ENCODE measurements at places on chromosomes 5 and 9.

GRCh38 chr5:59791617-59792016, 101.9 kb downstream of the PDE4D start:
- DNase-seq, result no peak

DNA sequence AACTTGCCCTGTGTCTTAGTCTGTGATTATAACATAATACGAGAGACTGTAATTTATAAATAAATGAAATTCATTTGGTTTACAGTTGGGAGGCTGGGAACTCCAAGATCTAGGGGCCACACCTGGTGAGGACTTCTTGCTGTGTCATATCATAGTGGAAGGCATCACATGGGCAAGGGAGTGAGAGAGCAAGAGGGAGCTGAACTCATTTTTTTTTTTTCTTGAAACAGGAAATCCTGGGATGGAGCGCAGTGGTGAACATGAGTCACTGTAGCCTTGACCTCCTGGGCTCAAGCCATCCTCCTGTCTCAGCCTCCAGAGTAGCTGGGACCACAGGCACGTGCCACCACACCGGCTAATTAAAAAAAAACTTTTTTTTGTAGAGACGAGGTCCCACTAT, 7.2 kb downstream of the MLANA start:
- no peak for DNase-seq

DNA sequence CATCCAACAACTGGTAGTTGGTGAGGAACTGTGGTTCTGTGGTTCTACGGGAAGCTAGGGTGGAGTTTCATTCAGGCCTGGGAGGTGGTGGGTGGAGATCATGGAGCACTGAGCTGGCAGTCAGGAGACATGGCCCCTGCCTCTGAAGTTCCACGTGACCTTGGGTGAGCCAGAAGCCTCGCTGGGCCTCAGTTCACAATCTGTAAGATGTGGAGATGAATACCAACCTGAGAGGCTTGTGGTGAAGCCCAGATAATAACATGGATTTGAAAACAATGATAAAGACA, 177.9 kb downstream of the MACROH2A1 start:
- DNase-seq, result no peak

DNA sequence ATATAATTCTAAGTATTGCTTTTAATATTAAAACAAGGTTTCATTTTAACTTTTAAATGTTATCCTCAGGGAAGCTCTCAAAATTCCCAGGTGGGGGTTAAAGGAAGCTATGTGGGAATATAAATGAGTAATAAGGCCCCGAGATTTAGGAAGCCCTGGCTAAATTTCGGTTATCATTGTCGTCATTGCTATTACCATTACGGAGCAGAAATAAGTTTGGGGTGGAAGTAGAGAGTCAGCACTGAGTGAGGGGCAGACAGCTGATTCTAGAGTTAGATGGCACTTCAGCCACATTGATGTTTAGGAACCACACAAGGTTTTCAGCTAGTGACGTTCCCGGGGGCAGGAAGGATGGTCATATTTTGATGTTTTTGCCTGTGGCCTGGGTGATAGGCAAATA, 74.9 kb downstream of the NREP start:
- no peak for DNase-seq

DNA sequence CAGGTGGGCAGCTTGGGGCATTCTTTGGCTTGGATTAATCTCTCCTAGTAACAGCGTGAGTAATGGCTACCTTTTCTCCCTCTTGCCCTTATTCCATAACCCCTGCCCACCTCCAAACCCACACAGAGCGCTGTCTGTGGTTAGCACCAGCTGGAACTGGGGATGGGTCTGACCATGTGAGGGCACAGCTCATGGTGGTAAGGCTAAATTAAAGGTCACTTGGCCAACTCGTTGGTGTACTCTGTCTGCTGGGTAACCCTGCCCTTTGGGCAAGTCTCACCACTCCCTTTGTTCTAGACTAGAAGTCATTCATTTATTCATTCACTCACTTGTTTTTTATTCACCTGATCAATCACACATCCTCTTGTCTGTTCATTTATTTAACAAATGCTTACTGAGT, 27.8 kb downstream of the PPARGC1B start:
- no peak for DNase-seq

DNA sequence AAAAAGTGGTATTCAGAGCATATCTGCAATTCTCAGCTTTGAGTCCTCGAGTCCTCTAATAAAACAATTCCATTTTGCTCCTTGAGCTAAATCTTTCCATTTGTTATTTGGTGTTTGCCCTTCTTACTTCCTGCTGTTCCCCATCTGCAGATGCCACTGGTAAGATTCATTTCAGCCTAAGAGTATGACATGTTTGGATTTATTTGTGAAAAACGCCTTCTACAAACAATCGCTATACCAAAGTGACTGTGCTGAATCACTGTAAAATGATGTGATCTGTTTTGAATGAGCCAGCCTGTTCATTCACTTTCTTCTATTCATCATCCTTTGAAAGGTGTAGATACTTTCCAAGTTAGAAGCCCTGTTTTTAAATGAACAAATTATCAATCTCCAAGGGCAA, 27.7 kb downstream of the KCTD16 start:
- DNase-seq, result no peak

DNA sequence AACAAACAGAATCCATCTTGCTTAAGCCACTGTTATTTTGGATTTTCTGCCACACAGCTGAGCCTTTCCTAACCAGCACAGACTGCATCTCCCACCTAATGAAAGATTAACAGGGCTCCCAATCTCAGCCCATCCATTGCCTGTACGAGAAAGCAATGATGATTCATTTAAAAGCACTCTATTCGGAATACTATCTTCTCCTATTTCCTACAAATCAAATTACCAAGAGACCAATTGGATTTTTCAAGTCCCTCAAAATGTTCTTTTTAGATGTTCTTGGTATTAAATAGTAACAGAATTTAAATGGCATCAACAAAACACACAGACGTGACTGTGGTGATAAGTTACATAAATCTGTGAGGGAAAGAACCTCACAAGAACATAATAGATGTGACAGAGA, 324.1 kb downstream of the AGTPBP1 start:
- DNase-seq, result no peak

Measured in GM12891 (cell line).